ENCODE measurements at places on chromosomes 7 and 10.

DNA sequence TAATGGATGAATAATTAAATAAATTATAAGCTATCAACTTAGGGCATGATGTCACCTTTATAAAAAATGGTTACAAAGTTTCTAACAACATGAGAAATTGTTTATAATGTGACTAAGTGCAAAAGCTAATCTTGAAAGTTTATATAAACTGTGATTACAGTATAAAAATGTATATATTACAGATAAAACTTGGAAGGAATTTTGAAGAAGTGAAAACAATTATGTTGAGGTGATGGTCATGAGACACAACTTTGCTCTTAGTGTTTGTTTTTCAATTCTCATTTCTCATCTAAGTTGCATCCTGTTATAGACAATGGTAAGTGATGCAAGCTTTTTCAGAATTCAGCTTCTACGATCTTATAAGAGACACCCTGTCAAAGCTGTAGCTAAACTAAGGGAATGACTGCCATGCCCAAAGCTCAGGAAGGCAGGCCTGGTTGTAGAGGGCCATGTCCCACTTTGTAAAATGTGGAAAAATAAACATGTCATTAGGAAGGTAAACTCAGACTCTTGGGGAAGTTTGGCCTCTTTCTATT is 23.9 kb downstream of the MACC1 start:
- no peak for DNase-seq

DNA sequence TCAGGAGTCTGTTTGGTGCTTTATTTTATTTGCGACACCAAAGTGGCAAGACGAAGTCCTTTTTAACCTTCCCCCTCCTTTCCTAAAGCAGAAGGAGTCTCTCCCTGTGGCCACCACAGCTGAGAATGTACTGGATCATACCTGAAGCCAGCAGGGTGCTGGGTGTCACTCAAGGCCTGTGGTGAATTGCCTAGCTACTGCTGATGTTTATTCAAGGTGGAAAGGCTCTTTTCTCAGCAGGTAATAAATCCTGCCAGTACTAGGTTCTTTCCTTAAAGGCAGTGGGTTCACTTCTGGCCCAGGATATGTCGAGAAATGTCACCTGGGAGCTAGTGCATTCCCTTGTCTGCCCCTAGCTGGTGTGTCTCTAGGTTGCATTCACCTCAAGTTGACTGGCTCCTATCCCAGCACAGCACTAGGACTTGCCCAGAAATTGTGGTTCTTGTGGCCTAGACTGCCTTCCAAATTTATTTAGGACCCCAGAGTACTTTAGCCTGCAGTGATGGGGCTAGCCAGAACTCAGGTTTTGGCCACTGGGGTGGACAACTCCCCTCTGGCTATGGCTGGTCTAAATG is 60.8 kb upstream of the FAM3C start:
- DNase-seq: no peak

DNA sequence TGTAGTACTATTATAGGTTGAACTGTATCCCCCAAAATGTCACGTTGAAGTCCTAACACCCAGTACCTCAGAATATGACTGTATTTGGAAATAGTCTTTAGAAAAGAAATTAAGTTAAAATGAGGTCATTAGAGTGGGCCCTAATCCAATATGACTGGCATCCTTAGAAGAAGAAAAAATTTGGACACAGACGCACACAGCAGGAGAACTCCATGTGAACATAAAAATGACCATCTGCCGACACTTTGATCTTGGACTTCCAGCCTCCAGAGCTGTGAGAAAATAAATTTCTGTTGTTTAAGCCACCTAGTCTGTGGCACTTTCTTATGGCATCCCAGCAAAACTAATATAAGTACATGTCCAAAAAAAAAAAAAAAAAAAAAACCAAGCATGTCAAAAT is 225.8 kb downstream of the PARD3 start:
- no peak for DNase-seq

DNA sequence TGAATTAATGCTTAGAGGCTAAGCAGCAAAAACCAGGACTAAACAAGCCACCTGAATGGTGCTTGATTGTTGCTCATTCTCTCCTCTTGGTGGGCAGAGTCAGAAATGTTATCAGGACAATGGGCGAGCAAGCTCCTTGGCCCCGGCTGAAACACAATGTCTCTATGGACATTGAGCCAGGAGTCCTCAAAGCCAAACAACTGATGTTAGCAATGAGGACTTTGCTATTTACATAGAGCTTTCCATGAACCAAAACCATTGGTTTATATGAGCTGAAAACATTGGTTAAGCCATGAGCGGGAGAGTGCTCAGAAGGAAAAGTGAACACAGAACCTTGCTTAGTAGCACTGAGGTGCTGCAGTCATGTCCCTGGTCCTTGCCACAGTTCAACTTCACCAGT is 21.5 kb upstream of the NPVF start:
- no peak for DNase-seq

- DNase-seq: no peak
Measured at GRCh38 chr10:96494694-96495093, 19.0 kb downstream of the TLL2 start.

- peak; percentile 47 for DNase-seq
Measured at GRCh38 chr7:20220921-20221547, 3.9 kb upstream of the MACC1 start.

- peak; percentile 20 for DNase-seq
Measured at GRCh38 chr7:103989785-103990767, 618 bp upstream of the RELN start.

DNA sequence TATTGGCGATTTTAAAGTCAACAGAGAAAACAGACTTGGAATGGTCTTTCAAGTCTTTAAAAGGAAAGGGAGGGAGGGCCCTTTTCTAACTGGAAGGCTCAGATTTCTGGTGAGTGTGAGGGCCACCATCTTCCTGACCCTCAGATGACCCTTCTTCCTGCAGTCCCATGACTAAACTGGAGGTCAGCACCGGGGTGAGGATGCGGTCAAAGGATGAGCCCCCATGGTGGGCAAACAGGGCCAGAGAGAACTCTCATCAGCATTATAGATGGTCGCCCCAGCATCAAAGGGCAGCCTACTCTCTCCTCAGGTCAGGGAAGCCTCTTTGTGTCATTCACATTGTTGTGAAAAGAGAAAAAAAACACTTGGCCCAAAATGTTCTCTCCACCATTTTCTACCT is 219.2 kb downstream of the LRMDA start:
- DNase-seq: no peak

GRCh38 chr7:79471283-79471682 is 17.8 kb upstream of the MAGI2 start:
- DNase-seq: no peak

- peak; percentile 68 for DNase-seq
Measured at GRCh38 chr10:6920072-6921019, 340.3 kb upstream of the PRKCQ start.

- no peak for DNase-seq
Measured at GRCh38 chr7:98678215-98678614, 61.1 kb downstream of the NPTX2 start.

DNA sequence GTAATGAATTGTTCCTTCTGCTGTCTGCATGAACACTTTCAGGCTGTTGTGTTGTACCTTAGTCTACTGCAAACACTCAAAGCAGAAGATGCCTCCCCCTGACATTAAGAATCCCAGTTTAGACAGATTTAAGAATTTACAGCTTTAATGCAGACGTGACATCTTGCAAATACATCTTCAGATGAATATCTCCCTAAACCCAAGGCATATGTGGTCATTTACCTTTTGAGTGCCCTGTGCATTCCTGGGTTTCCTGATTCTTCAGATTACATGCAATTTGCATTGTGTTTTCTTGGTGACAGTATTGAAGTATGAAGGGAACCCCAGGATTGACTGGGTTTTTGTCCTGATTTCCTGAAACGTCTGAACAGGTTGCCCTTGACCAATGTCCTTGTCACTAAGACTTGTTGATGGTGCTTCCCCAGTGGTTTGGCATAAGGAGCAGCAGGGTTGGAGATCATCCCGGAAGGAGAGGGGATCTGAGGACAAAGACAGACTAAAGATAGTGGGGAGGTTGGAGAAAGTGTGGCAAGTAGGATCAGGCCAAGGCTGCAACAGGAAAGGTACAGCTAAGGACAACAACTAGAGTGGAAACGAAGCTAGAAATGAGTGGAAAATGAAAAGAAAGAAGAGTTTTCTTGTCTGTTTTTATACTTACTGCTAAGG is 123.8 kb upstream of the RHOBTB1 start:
- DNase-seq: no peak

- DNase-seq: no peak
Measured at GRCh38 chr10:124645467-124646095, 98.6 kb downstream of the FAM53B start.

DNA sequence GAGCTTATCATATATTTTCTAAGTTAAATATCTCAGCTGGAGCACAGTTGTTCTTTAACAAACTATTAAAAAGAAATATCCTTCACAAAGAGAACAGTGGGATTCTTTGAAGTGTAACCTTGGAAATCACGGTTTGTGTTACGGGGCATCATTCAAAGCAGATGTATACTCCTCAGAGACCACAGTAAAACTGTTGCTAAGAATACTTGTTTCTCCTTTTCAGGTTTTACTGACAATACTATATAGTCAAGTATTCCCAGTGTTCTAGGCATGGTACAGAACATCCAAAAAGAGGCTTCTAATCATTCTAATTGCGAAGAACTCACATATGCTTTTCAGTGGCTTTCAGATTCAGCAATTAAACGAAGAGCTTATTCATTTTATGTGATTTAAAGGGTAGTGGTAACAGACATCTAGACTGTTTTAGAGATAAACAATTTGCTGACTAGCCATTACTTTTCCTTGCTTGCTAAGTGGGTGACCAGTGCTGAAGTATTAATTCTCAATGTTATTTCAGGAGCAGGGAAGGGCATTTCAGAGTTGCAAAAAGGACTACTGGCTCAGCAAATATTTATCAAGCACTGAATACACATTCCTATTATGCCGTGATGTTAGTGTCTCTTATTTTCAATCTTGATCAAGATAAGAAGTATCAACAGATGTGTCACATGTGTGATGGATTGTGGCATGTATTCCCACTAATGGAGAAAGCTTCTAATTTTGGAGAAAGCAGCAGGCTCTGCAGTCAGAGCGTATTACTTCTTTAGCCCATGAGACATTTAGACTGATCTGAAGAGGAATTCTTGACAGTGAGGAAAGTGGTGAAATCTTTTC is 236.8 kb downstream of the RNLS start:
- DNase-seq: no peak

- DNase-seq: no peak
Measured at GRCh38 chr10:80407812-80408241, 524 bp upstream of the PRXL2A start.

GRCh38 chr10:131453721-131454634 is 142.5 kb upstream of the TCERG1L start:
- peak; percentile 56 for DNase-seq

GRCh38 chr10:87623191-87623590 is 36.5 kb upstream of the PAPSS2 start:
- no peak for DNase-seq

GRCh38 chr10:126062131-126063032 is 166.0 kb downstream of the FANK1 start:
- DNase-seq: peak; percentile 2

Data from SK-MEL-5 (cell line).